GM13976 (cell line): ENCODE measurements at places on chromosomes 1 and 21.

DNA sequence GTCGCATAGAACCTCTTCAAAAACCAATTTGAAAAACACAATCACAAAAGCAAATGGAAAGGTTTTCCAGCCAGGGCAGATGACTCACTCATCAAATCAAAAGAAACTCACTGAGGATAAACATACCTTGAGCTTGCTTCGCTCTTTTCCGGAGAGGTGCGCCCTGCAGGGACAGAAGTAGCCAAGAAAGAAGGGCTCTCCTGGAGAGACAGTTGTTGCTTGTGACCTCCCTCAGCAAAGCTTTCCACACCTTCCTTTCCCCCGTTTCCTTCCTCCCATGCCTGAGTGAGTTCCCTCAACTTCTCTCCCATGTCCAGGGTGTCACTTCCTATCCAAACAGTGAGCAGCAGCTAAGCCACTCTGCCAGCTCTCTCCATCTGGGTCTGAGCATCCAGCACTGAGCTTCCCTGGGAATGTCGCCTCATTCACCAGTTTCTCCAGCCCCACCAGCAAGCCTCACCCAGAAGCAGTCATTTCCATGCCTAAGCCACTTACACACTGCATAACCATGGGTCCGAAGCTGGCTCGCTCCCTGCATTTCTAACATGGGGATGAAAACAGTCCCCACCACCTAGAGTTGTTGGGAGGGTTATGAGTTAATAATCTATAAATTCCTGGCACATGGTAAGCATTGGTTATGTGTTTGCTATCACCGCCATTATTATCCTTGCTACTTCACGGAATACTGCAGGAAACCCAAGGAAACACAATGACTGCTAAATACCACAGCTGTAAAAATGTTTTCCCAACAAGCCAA, 75.0 kb downstream of the PTPN14 start:
- DNase-seq, result no peak

DNA sequence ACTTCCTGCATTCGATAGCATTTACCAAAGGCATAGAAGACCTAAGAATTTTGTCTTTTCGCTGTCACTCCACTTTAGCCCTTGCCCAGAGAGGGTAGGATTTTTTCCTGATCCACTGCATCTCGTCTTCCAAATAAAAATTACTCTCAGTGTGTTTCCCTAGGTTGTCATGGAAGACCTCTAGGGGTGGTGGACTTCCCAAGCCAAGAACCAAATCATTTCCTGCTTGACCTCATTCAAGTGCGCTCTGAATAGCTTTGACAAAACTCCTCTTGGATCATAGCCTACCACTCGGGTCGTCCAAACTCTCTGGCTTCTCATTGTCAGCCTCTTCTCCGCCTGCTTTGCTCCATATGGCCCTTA, 431 bp upstream of the C1orf52 start:
- DNase-seq, result no peak

DNA sequence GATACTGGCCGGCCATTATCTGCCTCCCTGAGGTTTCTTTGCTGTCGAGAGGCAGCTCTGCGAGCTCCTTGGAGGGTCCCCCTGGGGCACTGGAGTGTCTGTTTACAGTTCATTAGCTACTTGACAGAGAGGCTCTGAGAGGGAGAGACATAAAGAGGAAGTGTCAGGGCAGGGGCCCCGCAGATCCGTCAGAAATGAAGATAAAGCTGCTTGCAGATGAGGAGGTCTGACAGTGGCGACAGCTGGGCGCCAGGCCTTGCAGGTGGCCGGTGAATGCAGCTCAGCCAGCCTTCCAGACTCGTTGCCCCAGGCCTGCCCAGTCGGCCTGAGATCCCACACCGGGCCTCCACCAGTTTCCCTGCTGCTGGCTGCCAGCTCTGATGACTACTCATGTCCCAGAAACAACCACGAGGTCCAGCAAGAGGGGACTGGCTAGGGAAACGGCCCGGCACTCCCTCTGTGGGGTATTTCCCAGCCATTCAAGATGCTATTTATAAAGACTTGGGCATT, 84.7 kb downstream of the DISP3 start:
- peak; percentile 46 for DNase-seq

DNA sequence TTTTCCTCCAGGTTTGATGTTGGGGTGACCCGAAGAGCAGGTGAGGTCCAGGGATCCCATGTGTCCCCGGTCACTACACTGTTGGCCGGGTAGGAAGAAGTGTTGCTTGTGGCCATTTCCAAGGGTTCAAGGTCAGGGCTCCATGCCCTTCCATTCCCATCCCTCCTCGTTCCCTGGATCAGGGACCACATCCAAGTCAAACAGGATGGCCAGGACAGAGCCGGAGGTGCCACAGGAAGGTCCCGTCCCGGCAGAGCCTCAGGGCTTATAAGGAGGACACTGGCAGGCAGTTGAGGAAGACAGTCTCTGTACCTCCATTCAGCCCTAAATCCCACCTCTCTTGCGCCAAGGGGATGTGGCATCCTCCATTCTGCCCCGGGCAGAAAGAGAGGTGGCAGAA, 22.0 kb upstream of the FAM131C start:
- no peak for DNase-seq

DNA sequence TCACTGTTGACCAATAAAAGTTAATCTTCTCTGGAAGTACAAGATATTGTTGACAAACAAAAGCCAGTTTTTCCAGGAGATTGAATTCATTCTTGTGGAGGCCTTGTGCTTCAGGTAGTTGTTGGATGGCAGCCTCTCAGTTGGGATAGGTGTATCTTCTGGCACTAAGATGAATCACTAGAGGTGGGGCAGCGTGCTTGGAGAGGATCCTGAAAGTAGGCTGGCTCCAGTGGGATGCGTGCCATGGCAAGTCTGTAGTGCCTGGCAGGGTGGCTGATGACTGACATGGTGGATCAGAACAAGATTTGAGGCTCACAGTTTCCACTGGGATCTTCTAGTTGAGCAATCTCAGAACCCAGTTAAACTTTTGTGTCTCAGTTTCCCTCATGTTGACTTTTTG, 2.4 kb downstream of the VPS13D start:
- DNase-seq, result no peak

GRCh38 chr1:48495911-48496310, 23.9 kb upstream of the SPATA6 start:
- DNase-seq, result no peak
